ENCODE measurements at places on chromosomes 12 and 14.

DNA sequence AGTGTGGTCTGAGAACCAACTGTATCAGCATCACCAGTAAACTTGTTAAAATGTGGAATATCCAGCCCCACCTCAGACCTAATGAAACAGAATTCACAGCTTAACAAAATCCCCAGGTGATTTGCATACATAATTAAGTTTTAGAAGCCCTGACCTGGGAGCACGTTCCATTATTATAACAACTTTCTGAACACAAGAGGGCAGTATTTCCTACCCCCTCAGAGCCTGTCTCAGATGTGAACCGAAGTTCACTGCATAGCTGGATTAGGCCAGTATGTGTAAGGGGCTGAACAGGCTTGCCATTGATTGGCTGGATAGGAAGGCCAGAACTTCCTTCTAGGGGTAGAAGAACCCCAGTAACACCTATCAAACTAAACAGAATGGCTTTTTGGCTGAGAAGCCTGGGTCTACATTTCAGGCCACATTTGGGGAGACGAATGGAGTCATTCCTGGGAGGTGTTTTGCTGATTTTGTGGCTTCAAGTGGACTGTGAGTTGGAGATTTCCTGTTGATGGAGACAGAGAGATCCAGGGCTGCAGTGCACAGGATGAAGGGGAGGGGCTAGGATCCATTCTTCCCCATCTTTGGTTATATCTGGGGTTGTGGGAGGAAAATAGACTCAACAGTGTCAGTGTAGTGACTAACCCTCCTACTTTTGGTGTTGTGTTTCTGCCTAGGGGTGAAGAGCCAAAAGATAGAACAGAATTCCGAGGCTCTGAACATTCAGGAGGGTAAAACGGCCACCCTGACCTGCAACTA is 94.7 kb upstream of the OR4E1 start:
- peak; percentile 3 for DNase-seq

- DNase-seq, result no peak
Measured at GRCh38 chr12:57410534-57410933, 20.3 kb downstream of the R3HDM2 start.

- no peak for DNase-seq
Measured at GRCh38 chr14:61119006-61119405, 138.0 kb downstream of the SLC38A6 start.

GRCh38 chr12:11745113-11745512 is 95.6 kb downstream of the ETV6 start:
- DNase-seq, result no peak

DNA sequence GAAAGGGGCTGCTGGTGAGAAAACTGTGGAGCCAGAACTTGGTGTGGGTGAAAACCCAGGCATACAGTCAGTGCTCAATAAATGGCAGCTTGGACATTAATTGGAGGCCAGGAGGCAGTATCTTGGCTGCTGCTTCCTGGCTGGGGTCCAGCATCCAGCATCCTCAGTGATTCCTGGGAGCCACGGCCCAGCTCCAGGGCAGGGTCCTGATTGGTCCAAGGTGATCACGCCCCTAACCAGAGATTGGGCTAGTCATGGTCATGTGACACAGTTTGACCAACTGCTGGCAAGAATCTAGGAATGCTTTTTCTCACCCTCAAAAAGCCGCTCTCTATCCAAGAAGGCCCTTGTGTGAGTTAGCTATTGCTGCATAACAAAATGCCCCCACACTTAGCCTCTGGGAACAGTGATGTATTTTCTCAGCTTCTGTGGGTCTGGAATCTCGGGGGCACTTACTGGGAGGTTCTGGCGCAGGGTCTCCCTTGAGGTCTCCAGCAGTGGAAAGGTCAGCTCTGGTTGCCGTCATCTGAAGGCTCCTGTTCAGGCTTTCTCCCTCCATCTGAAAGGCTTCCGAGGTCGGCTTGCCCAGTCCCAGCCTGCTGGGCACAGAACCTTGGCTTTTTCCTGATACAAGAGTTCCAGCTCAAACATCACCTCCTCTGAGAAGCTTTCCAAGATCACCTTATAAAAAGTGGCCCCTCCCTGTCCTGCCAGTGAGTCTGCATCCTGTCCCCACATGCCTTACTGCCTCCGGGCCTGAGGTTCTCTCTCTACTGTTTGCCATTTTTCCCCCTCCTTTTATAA is 119.2 kb upstream of the NCOR2 start:
- DNase-seq, result no peak

DNA sequence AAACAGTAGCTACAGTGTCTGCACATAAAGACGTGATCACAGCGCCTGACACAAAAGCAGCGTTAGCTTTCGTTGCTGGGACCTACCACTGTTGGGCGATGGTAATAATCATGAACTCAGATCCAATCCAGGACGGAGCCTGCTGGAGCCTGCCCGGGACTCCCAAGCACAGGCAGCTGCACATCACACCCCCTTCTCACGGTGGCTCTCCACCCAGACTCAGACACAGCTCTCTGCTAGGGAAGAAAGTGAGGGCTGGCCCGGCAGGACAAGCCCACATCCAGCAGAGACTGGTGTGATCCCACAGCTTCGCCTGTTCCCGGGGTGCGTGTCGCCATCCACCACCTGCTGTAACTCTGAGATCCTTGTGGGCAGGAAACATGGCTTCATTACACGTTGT is 49.9 kb upstream of the FOXN3 start:
- DNase-seq, result no peak

DNA sequence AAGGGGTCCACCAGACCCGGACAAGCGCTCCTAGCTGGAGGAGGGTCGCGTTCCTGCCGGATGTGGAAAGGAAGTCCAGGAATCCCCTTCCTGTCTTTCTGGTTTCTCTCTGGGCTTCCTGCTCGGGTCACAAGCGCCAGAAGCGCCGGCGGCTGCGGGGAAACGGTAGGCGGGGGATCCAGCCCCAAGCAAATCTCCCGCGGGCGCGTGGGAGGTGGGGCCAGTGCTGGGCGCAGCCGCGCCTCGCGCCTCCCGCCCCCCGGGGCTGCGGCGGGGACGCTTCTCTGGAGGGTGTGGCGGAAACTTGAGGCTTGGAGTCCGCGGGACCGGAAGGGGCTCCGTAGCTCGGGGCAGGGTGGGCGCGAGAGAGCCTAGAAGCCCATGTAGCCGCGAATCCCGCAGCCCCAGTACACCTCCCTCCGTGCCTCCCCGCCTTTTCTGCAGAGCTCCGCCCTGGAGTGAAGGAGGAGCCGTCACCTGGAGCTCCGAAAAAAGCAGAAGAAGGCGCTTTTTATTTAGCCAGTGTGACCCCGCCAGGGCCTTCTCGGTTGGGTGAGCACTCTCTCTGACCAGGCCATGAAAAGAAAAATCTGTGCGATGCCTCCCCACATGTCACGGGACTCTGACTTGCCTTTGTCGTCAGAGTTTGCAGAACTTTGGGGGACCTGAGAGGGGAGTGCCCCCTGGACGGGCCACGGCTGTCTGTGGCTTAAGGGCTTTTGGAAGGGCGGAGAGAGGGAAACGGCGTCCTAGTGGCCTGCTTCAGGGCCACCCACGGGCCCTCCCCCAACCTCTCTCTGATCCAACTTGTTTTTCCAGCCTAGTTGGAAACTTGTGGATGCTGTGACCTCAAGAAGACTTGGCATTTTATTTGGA is 21.4 kb upstream of the CLEC2D start:
- peak; percentile 92 for DNase-seq

GRCh38 chr12:851343-851742 is 98.2 kb downstream of the RAD52 start:
- no peak for DNase-seq

DNA sequence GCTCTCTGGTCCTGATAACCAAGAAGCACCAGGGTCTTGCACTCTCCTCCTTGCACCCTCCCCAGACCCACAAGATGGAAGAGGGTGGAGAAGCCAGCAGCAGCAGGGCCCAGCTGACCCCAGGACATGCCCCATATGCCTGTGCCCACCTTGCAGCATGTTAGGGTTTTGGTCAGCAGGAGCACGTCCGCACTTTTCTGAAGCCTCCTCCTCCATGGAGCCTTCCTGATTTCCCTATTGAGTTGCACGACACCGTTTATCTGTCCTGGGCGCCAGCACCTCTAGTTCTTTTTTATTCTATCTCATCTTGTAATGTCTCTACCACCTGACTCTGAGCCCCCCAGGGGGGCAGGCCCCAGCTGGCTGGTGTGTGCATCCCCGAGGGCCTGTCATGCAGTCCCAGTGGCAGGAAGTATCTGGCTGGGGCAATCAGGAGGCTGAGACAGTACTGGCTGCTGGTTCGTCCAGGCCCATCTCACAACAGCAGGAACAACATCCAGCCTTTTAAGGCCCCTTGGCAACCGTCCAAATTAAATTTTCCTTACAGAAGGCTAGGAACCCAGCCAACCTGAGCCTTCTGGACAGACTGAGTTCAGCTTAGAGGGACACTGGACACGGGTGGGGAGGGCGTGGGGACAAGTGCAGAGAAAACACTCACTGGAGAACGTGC is 39.6 kb downstream of the CCDC85C start:
- DNase-seq, result no peak

GRCh38 chr12:28550757-28551704 is 360.8 kb downstream of the CCDC91 start:
- DNase-seq, result no peak

DNA sequence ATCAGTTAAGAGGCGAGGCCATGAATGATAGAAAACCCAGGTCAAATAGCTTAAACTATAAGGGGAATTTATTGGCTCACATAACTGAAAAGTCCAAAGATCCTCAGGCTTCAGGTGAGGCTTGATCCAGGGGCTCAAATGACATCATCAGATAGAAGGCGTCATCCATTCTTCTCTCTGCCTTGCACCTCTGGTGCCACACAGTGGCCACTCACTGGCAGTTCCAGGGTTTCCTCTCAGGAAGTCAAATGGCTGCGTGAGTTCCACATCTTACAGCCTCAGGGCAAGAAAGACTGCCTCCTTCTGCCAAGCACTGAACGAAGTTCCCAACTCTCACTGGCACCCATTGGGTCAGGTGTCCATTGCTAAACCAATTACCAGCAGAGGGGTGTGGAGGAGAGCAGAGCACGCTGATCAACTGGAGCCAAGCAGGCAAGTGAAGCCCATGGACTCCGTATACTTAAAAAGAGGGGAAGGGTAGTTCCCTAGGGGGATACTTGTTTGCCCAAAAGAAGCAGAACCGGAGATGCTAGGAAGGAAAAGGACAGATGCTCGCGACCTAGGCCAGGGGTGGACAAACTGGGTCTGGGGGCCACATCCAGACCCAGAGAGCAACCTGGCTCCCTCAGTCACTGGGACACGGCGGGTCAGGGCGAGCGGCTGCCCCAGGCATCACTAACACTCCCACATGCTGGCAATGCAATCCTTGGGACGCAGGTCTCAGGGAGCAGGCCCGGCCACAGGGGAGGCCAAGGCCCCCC is 69.3 kb downstream of the SERPINA3 start:
- DNase-seq, result peak; percentile 46

DNA sequence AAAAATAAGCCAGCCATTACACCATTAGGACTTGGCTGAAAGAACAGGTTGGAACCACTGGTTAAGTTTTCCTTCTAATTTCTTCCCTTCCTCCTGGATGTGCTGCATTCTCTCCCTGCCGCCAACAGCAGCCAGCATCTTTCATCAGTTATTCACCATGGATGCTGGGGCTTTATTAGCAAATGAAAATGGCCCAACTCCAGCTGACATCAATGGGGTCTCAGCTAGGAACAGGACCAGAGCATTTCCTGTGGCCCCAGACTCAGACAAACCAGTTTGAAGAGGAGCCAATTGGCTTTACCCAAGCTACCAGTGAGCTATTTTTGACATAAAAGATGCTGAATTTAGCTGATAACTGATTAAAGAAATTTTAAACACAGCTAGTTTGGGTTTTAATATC is 26.0 kb upstream of the TBX5 start:
- DNase-seq, result no peak

DNA sequence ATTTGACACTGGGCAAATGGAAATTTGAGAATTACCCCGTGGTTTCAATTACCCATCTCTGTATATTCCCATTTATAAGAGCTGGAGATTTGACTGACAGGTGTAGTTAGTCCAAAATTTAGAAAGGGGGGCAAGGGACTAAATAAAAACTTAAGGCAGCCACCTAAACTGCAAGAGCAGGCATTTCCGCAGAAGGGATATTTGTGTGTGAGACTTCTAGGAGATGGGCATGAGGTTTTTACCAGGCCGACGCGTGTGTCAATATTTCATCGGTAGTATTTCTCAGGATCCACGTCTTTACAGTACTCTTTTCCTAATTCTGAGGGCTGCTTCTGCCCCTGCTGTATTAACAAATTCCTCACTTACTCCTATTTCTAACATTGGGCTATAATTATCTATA is 1.4 kb downstream of the FAR2 start:
- DNase-seq, result no peak

- no peak for DNase-seq
Measured at GRCh38 chr12:93778306-93778705, 101.1 kb downstream of the CRADD start.

GRCh38 chr14:99887407-99887806 is 94.2 kb downstream of the EML1 start:
- DNase-seq, result no peak

GRCh38 chr14:104756477-104757237 is 3.7 kb downstream of the SIVA1 start:
- DNase-seq, result no peak

GRCh38 chr12:74539765-74540526 is 2.3 kb downstream of the ATXN7L3B start:
- no peak for DNase-seq

DNA sequence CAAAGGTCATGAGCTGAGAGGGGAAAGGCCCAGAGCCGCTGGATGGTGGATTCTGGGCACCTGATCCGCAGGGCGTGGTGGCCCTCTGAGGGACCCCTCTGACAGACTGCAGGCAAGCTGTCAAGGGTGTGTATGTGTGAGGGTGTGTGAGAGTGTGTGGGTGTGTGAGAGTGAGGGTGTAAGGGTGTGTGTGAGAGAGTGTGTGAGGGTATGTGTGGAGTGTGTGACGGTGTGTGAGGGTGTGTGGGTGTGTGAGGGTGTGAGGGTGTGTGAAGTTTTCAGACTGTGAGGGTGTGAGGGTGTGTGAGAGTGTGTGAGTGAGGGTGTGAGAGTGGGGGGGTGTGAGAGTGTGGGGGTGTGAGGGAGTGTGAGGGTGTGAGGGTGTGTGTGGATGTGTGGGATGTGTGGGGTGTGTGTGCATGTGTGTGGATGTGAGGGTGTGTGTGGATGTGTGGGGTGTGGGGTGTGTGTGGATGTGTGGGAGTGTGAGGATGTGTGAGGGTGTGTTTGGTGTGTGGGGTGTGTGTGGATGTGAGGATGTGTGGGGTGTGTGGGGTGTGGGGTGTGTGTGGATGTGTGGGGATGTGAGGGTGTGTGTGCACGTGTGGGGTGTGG is 156.7 kb downstream of the TMEM121 start:
- DNase-seq, result no peak

- no peak for DNase-seq
Measured at GRCh38 chr14:37413504-37414003, 181.5 kb downstream of the FOXA1 start.

- DNase-seq, result no peak
Measured at GRCh38 chr12:115172521-115172920, 488.5 kb upstream of the TBX3 start.
